ENCODE measurements at places on chromosomes 11 and 22.

GRCh38 chr22:41612603-41613306 lies 8.1 kb downstream of the DESI1 start:
- DNase-seq, result no peak

DNA sequence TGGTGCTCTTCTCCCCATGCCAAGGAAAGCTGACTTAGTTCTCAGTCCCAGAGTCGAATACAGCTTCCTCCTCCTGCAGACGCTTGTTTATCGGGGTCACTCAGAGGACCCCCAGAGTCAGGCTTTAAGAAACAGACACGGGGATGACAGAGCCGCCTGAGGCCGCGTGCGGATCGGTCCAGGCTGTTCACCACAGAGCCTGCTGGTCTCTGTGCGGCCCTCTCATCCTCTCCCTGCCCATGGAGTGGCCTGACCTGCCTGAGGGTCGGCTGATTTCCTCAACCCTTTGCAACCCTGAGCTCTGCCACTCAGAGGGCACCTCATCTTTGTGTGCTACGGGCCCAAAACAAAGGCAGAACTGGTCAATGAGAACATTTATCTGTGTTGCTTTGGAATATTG lies 2.1 kb downstream of the GAL start:
- DNase-seq, result no peak

GRCh38 chr22:50068096-50068495 lies 10.0 kb upstream of the TTLL8 start:
- DNase-seq, result no peak

DNA sequence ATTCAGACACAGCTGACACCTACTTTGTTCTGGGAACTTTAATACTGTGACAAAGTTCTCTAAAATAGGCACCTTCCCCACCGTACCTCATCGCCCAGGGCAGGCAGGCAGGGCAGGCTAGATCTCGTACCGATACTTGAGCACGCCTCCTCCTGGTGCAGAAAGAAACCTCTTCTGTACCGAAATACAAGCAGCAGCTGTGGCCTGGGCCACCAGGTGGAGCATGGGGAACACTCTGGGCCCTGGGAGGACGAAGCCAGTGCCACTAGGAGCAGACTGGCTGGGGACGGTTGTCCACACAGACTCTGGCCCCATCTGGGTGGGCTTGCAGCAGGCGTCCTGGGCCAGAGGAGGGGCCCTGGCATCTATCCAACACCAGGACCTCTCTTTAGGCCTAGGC lies 12.8 kb downstream of the PMM1 start:
- peak; percentile 78 for DNase-seq

DNA sequence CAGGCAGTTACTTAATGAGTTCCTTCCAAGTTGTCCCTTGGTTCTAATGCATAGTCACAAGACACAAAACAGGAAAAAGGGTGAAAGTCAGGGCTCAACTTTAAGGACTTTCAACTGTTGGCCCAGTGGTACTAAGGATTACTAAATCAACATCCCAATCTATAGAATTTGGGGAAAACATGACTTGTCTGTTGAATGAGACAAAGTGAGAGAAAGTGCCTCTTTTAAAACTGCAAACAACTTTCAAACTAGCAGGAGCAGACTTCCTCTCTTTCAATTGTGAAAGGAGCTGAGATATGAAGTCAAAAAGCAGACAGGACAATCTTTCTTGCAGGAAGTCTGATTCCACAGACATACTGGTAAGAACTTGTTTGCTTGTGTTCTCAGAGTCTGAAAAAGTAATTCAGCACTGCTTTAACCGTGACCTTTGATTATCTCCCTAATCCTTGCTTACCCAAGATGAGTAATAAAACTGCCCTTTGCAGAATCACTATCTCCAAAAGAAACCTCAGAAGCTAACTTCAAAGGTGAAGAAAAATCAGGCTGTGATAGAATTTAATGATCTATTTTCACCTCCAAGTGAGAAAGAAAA lies 960.7 kb upstream of the RAG2 start:
- DNase-seq, result no peak

GRCh38 chr11:15629690-15630321 lies 515.1 kb downstream of the INSC start:
- DNase-seq, result peak; percentile 27

- no peak for DNase-seq
These were observed 5.0 kb upstream of the KCTD17 start for GRCh38 chr22:37046589-37046988.

GRCh38 chr11:112630496-112630895 lies 330.7 kb upstream of the NCAM1 start:
- no peak for DNase-seq

- DNase-seq, result no peak
These were observed 16.1 kb downstream of the MIAT start for GRCh38 chr22:26673486-26673885.

GRCh38 chr11:8721609-8722500 lies 39.3 kb downstream of the RPL27A start:
- DNase-seq, result no peak

- no peak for DNase-seq
These were observed 19.2 kb downstream of the ACO2 start for GRCh38 chr22:41488076-41488475.

DNA sequence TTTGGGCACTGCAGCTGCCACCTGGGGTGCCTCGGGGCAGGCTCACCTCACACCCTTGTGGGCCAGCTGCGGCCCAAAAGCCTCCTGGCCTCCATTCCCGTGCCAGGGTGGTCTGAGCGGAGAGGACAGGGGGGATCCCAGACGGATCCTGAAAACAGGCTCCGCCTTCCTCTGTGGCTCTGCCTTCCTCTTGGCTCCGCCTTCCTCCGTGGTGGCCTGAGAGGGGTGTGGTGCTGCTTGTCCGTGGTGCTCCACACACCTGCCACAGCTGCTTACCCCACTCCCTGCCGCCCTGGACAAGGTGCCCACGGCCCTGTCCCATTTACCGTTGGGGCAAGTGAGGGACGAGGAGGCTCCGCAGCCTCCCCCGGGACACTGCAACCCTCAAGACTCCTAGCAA lies 23.2 kb upstream of the KCNQ1OT1 start:
- no peak for DNase-seq

DNA sequence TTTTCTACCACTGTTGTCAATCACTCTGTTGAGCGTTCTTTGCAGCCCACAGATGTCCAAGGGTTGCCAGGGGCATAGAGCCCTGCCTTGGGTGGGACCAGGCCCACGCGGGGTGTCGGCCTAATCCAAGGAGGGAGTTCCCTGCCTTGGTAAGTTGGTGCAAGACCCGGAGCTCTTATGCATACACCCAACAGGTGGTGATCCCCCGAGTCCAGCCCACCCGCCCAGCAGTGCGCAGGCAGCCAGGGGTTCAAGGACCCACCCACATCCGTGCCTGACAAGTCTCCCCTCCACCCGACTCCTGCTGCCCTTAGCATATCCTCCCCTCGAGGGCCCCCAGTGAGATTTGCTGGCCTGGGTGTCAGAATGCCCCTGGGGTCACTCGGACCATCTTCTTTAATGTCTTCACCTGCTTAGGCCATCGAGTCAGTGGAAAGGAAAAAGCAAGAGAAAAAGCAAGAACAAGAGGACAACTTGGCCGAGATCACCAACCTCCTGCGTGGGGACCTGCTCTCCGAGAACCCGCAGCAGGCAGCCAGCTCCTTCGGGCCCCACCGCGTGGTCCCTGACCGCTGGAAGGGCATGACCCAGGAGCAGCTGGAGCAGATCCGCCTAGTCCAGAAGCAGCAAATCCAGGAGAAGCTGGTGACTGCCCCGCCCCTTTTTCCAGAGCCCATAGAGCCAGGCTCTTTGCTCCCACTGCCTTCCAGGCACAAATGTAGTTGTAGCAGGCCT lies 12.2 kb downstream of the RIBC2 start:
- no peak for DNase-seq

GRCh38 chr22:49899530-49899929 lies 18.7 kb downstream of the ALG12 start:
- DNase-seq, result no peak

GRCh38 chr11:44191322-44192016 lies 96.0 kb downstream of the EXT2 start:
- no peak for DNase-seq

GRCh38 chr11:19673924-19674729 lies 38.5 kb upstream of the NAV2 start:
- DNase-seq, result peak; percentile 44

- DNase-seq, result no peak
These were observed 1.7 kb downstream of the C2CD2L start for GRCh38 chr11:119108857-119109221.

DNA sequence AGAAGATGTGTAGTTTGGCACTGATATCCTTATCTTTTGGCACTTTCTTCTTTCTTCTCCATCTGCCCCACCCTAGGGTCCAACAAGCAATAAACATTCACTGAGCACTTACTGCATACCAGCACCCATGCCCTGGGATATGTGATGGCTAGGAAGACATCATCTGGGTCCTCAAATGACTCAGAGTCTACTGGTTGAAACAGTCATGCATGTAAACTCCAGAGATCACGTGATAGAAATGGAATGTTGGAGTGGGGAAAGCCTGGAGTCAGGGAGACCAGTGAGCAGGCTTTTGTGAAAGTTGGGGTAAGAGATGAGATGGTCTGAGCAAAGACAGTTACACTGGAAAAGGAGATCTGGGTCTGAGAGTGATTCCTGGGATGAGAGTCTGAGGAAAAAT lies 724.9 kb upstream of the TENM4 start:
- DNase-seq, result no peak

GRCh38 chr11:104926771-104927611 lies 28.7 kb upstream of the CASP12 start:
- no peak for DNase-seq

- DNase-seq, result peak; percentile 28
These were observed 731 bp downstream of the GSTP1 start for GRCh38 chr11:67584205-67584880.

DNA sequence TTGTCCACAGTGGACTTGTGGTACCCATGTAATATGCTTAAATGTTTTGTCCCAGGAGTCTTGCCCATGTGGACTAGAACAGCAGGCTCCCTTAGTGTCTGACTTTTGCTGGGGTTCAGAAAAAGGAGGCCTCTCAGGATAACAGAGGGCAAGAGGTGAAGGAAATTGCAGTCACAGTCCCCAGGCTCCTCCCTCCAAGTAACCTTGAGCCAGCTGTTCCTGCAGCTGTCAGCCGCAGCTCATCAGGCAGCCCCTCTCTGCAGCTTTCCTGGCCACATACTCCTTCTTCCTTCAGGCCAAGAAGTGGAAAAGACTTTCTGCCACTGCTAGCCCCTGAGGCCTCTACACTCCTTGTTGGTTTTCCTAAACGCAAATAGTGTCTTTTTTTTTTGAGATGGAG lies 6.3 kb upstream of the MYO18B start:
- no peak for DNase-seq

Data from HEK293T (cell line).